ENCODE measurements at places on chromosomes 6 and 20.
A peak's percentile ranks its signal among the peaks of the same experiment; 100 is the strongest.

GRCh38 chr6:77986380-77987034 lies 333.7 kb downstream of the MEI4 start:
- no peak for DNase-seq

GRCh38 chr6:124995131-124995530 lies 32.9 kb downstream of the RNF217 start:
- DNase-seq = no peak

DNA sequence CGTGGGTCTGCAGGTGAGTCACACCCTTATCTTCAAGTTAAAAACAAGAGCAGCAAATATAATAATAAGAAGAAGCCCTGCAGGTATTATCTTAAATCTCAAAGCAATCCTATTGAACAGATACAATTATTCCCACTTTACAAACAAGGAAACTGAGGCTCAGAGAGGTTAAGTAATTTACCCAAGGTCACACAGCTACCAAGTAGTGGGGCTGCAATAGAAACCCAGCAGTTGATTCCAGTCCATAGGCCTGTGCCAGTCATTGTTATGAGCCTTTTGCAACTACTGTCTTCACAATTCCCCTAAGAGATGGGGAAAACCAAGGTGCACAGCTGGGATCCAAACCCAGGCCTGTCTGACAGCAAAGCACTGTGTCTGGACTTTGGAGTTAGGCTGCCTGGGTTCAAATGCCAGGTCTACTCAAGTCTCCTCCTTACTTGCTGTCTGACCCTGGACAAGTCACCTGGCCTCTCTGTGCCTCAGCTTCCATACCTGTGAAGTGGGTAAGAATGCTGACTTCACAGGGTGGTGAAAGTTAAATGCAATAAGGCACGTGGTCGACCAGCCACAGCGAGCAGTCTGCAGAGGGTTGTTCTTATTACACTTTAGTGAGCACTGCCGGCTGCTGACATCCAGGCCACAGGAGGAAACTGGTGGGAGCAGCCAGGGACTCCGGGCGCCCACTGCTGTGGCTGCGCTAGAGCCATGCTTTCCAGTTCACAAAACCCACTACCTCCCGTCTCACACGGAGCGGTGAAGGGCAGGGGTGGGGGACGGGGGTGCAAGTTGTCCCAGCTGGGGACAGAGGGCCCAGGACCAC lies 6.1 kb downstream of the MYL9 start:
- no peak for DNase-seq

- DNase-seq = no peak
Observed at GRCh38 chr6:1394514-1395463, 5.4 kb downstream of the FOXF2 start.

GRCh38 chr6:30325150-30325872 lies 1.4 kb upstream of the TRIM39 start:
- no peak for DNase-seq

- no peak for DNase-seq
Observed at GRCh38 chr20:24772667-24773066, 176.4 kb upstream of the CST7 start.

DNA sequence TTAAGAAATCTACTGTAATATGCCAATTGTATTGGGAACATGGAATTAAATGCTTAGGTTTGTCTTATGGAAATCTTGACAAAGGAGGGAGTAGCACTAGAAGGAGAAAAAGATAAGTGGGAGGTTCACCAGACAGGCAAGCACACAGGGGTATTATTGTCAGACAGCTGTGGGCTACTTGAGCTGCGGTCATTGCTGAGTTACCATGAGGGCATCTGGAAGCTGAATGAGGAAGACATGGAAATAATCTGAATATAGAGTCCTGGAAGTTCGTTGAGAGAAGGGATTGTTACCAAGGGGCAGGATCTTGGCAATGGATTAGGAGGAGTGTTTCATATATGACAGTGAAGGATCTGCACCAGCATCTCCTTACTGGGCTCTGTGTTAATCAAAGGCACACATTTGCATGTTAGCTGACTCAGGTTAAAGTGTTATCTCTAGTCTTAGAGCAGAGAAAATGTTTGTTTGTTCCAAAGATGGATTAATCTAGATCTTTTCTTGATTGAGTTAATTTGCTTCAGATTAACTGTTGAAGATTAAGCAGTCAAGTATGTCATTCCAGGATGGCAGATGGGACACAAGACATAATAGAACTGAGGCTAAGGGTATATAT lies 53.0 kb upstream of the SUPT3H start:
- no peak for DNase-seq

- DNase-seq = no peak
Observed at GRCh38 chr20:24949756-24950127, 673 bp downstream of the CST7 start.

DNA sequence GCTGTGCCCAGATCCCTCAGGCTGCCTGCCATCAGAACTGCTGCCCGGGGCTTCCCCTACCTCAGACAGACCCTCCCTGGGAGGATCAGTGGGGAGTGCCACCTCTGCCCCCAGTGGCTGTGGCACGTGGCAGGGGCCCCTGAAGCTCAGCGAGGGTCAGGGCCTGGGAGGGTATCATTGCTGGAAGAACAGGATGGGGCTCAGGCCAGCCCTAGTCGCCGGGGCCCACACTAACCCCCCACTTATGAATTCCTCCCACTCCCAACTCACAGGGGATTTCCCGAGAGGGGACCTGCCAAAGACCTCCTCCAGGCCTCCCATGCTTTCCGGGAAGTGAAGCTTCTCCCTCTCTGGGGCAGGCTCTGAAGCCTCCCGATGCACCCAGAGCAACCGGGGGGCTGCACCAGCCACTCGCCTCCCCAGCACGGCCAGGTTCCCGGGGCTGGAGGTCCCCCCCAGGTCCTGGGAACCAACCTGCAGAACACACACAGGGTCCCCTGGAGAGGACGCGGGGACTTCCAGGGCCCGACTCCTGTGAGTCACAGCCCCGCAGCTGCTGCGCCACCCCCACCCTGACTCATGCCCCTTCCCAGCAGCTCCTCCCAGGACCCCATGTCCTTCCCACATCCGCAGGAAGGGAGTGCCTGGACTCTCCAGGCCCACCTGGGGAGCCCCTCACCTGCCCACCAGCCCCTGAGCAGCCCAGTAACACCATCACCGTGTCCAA lies 2.5 kb downstream of the TNFRSF6B start:
- DNase-seq = no peak

DNA sequence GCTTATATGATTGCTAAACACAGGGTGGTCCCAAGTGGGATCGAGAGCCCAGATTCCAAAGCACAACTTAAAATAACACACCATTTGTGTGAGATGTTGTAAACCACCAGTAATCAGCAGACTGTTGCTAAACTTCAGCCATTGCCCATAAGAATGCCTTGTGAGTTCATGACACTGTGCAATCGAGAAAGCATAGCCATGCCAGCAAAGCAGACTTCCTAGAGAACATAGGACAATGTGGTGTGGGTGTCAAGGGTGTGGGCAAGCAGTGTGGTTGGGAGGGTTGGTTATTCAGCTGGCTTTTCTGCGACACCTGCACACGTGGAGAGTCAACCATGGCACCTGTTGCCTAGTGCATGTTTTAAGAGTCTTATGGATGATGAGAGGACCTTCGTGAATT lies 16.1 kb upstream of the CALHM6 start:
- no peak for DNase-seq

GRCh38 chr6:10205892-10206291 lies 209.0 kb downstream of the TFAP2A start:
- peak; percentile 2 for DNase-seq

GRCh38 chr6:91562955-91563354 lies 976.1 kb upstream of the MAP3K7 start:
- no peak for DNase-seq

GRCh38 chr6:121630716-121631115 lies 195.3 kb downstream of the GJA1 start:
- no peak for DNase-seq

- no peak for DNase-seq
Observed at GRCh38 chr6:11772109-11772825, 6.3 kb downstream of the ADTRP start.

- DNase-seq = no peak
Observed at GRCh38 chr6:69624944-69625343, 171.9 kb downstream of the LMBRD1 start.

- DNase-seq = no peak
Observed at GRCh38 chr6:87408721-87409155, 966 bp downstream of the CFAP206 start.

GRCh38 chr6:158164579-158165170 lies 3.4 kb downstream of the SERAC1 start:
- DNase-seq = peak; percentile 14

- no peak for DNase-seq
Observed at GRCh38 chr6:133160536-133160935, 80.6 kb upstream of the EYA4 start.

DNA sequence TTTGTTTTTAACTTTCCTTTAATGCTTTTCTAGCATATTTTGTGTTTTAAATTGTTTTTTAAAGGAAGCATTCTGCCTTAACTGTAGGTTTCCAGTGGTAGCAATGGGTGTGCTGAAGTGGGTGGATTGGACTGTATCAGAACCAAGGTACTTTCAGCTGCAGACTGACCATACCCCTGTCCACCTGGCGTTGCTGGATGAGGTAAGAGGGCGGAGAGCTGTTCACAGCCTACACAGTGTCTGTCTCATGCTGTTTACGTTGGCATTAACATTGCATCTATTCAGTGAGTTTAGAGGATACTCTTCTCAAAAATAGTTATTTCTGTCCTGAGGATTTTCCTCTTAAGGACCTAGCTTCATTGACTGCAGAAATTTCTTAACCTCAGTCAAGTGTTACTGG lies 11.9 kb downstream of the NELFCD start:
- no peak for DNase-seq

- no peak for DNase-seq
Observed at GRCh38 chr6:102229271-102229670, 835.8 kb downstream of the GRIK2 start.

DNA sequence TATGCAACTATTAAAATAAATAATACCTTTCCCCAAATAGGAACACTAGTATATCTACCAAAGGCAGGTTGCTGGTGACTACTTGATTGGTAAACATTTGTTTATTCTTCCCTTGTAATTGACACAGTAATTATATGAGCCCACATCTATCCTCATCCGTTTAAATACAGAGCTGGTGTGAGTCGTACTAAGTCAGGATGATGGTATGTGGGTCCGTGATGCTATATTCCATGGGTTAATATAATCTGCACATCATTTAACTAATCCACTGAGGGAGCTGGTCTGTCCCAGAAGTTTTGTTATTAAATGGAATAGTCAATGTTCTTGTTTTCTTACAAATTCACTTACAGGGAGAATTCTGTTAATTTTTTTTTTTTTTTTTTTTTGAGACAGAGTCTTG lies 164.0 kb upstream of the AGPAT4 start:
- no peak for DNase-seq

DNA sequence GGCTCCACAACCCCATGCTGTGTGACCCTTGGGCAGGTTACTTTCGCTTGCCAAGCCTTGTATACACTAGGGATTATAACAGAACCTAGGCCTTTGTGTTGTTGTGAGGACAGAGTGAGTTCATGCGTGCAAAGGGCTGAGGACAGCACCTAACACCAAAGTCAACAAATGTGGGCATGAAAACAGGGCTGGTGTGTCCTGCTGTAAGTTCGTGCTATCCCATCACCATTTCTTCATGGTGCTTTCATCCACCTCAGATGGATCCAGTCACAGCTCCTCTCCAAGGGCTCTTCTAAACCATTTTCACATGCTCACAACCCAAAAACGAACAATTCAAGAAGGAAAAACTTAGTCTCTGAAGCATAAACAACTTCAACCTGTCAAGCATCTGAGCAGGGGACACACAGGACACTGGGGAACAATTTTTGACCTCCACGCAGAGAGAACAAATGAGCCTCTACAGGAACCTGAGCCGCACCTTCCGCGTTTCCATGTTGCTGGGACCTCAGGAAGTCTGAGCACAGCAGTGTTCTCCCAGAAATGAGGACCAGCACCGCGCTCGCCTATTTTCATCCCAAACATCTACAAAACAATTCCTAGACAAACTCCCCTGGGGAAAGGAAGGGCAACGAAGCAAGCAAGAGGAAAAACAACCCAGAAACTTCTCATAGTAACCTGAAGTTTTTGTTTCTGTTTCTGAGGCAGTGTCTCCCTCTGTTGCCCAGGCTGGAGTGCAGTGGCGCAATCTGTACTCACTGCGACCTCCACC lies 3.1 kb downstream of the LRP11 start:
- DNase-seq = no peak
